GM12865 (cell line): ENCODE measurements at places on chromosomes 2 and 18.

DNA sequence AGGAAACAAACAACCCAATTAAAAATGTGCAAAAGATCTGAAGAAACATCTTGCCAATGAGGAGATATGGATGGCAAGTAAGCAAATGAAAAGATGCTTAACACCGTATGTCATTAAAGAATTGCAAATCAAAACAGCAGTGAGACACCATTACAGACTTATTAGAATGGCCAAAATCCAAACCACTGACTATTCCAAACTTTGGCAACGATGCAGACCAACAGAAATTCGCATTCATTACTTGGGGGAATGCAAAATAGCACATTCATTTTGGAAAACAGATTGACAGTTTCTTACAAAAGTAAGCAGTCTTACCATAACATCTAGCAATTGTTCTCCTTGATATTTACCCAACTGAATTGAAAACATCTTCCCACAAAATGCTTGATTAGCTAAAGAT, 1118.7 kb downstream of the SUCLG1 start:
- DNase-seq = no peak

DNA sequence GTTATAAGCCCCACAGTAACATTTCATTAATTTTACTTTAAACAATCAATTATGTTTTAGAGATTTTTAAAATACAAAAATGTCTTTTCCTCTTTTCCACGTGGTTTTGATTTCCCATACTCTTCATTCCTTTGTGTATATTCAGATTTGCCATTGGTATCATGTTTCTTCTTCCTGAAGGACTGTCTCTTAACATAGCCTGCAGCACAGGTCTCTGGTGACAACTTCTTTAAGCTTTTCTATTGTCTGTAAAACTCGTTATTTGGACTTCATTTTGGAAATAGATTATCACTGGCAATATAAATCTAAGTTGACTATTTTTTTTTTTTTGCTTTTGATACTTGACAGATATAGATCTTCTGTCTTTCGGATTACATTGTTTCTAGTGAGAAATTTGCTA, 115.2 kb upstream of the KLHL29 start:
- DNase-seq = no peak

DNA sequence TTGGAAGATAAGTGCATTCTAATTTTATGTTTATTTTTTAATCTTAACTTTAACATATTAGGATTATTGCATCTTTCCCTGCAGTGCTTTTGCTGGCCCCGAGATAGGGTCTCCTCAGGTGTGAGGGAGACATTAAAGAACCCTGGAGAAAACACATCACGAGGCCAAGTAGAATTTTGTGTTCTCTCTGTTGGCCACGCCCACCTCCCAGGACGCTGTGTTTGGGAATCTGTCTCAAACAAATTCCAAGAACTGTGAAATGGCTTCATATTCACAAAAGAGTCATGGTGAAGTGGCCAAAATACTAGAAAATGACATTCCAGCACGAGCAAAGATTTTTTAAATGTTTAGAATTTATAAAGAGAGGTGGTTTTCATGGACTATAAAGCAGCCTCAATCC, 27.3 kb downstream of the RNF144A start:
- no peak for DNase-seq

- DNase-seq = no peak
Observed at GRCh38 chr2:23689131-23689700, 237.7 kb downstream of the ATAD2B start.

GRCh38 chr18:75338631-75339030, 88.9 kb downstream of the SMIM21 start:
- no peak for DNase-seq

- no peak for DNase-seq
Observed at GRCh38 chr18:78408623-78409022, 571.0 kb upstream of the SALL3 start.

DNA sequence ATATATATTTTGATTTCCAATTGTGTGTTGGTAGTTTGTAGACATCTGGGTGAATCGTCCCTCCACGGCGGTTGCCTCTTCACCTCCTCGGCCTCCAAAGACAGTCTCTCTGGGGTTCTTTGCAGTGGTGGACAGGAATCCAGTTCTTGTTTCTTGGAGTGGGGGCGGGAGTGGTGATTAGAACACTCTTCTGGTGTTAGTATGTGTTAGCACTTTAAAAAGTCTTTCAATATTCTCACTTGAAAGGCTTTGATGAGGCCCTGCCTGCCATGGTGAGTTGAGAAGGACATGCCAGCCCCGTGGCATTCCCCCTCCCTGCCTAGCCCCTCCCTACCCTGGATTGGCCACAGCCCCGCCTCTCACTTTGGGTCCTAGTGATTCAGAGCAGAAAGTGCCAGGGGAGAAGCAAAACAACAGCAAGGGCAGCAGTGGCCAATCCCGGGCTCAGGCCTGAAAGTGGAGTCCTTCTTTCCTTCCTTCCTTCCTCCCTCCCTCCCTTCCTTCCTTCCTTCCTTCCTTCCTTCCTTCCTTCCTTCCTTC, 316.8 kb upstream of the HS6ST1 start:
- no peak for DNase-seq
